ENCODE measurements at places on chromosomes 13 and 19.

DNA sequence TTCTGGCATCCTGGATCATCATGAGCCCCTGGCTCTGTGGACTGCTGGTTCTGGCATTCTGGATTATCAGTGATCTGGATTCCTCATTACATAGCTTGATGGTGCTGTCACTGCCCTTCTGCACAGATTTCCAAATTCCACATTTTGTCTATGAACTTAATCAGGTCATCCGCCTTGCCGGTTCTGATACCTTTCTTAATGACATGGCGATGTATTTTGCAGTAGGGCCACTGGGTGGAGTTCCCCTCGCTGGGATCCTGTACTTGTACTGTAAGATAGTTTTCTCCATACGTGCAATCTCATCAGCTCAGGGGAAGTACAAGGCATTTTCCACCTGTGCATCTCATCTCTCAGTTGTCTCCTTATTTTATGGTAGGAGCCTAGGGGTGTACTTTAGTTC lies 24.4 kb upstream of the OR7C2 start:
- peak; percentile 1 for DNase-seq

DNA sequence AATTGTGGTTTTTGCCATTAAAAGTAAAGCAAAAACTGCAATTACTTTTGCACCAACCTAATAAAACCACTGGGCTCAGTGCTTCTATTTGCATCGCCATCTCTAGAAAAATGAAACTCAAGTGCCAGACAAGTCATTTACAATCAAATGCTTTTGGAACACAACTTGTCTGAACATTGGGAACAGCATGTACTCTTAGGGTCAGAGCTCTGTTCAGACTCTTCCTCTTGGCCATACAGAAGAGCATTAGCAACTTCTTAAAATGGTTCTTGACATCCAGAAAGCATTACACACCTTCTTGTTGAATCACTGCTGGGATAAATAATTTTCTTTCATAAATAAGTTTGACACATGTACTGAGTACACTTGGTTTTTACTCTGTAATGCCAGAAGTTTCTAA lies 272.5 kb downstream of the DCLK1 start:
- no peak for DNase-seq

DNA sequence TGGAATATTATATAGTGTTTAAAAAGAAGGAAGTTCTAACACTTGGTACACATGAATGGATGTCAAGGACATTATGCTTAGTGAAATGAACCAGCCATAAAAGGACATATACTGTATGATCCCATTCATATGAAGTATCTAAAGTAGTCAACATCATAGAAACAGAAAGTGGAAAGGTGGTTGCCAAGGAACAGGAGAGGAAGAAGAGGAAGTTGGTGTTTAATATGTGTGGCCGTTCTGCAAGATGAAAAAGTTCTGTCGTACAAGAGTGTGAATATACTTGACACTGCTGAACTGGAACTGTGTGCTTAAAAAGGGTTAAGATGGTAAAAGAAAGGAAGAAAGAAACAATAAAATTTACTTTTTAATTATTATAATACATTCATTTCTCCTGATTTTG lies 33.1 kb upstream of the C1QTNF9 start:
- no peak for DNase-seq

GRCh38 chr13:87666831-87667230 lies 4.3 kb upstream of the SLITRK5 start:
- DNase-seq, result no peak

GRCh38 chr13:38637576-38637975 lies 49.3 kb upstream of the FREM2 start:
- DNase-seq, result no peak

- DNase-seq, result no peak
Measured at GRCh38 chr13:32737111-32737571, 150.9 kb downstream of the PDS5B start.

DNA sequence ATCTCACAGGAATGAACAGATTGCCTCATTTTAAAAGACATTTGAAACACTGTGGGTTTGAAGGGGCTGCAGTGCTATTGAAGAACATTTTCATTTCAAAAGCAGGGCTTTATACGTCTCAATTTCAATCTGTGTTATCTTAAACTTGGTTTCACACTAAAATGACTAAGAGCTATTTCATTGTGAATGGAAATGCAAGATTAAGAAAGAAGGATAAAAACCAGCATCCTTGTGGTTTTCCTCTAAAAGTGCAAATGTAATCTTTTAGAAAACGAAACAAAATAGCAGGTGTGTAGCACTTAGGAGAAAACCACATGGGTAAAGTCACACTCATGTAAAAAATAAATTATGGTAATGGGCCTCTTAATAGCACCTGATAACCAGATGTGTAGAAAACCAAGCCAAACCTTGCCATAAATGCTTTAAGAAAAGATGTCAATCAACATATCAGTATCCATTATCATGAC lies 397.7 kb downstream of the GPC6 start:
- DNase-seq, result no peak

- DNase-seq, result no peak
Measured at GRCh38 chr13:27353708-27354107, 70.7 kb upstream of the GTF3A start.

- no peak for DNase-seq
Measured at GRCh38 chr19:39317476-39317875, 3.2 kb downstream of the LRFN1 start.

DNA sequence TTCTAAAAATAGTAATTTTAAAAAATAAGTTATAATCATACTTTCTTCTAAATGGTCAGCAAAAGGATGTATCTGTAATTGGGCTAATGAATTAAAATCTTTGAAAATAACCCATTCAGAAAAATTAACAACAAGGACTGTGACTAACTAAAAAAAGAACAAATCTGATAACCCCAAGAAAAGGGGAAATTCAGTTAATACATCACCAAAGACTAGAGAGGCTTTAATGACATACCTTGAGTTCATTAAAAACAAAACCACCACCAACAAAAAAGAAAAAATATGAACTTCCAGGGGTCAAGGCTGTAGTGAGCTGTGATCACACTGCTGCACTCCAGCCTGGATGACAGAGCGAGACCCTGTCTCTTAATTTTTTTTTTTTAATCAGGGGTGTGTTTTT lies 121.8 kb downstream of the TBC1D4 start:
- no peak for DNase-seq

- peak; percentile 17 for DNase-seq
Measured at GRCh38 chr13:46053162-46054012, 841 bp upstream of the ZC3H13 start.

GRCh38 chr13:89076622-89077021 lies 1405.5 kb downstream of the SLITRK5 start:
- DNase-seq, result no peak

DNA sequence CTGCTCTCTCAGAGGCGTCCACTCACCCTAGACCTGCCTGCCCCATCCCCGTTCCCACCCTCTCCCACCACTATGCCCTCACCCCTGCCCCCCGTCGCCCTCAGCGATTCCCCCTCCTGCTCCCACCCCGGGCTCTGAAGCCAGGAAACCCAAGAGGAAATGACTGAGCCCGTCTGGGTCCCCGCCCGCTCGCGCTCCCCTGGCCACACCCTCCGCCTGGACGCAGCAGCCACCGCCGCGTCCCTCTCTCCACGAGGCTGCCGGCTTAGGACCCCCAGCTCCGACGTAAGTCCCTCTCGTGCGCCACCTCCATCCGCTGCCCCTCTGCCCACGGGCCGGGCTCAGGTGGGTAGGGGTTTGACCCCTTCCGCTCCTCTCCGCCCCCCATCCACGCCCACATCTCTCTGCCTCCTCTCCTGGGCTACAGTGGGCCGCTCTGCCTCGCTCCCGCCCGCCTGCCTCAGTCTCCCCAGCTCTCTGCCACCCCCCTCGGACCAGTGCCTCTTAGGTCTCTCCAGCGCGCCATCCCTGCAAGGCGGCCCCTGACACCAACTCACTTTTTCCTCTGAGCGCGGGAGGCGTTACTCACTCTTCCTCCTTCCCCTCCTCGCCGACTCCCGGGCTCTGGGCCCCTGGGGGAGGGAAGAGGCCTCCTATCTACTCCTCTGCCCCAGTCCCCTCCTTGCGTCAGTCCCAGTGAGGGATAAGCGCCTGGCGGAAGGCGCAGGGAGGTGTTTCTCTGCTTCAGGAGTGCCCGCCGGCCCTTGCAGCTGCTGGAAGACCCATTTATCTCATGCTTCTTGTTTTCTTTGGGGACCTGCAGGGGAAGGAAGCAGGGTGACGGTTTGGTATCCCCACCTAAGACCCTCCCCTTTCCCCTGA lies at the start of gene FXYD5:
Gene FXYD5 (plus strand): TSS at position 211 of the 882 bp plus-strand sequence. CDS start 816 bp downstream, outside the sequence.
- no peak for DNase-seq

GRCh38 chr19:37725181-37725580 lies 5.6 kb upstream of the ZNF607 start:
- no peak for DNase-seq

DNA sequence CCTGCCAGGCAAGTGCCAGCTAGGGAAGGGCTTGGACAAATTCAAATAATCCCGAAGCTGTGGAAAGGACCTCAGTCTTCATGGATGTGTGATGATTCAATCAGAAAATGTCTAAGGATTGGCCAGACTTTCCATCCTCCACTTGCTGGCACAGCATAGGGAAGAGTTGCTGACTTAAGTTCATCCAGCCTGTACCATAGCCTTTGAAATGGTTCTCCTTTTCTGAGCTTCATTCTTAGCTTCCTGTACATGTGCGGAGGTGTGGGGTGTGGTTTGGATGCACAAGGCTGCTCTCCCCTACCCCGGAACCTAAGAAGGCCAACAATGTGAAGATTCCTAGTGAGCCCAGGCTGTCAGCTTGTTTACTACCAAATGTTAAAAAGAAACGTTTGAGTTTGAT lies 959 bp upstream of the IGFL3 start:
- no peak for DNase-seq

- DNase-seq, result no peak
Measured at GRCh38 chr19:55270172-55270942, 9.6 kb downstream of the HSPBP1 start.

DNA sequence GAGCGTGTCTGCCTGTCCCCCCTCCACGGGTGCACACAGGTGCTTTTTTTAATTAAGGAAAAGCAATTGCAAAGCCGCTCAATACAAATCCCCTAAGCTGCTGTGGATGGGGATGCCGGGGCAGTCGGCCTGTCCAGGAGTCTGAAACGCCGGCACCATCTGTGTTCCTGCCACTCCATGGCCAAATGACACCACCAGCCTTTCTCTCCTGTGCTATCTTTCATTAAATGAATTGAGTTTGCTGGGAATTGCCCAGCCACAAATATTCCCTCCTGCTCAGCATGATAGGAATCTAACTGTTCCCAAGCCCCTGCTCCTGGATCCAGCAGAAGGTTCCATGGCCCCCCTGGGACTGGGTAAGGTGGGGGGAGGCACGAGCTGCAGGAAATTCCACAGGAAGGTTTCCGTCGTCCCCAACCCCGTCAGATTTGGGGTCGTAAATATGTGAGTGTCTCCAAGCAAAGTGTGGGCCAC lies 139.2 kb downstream of the KDM4B start:
- peak; percentile 49 for DNase-seq

- no peak for DNase-seq
Measured at GRCh38 chr13:70703755-70704154, 595.5 kb upstream of the KLHL1 start.

DNA sequence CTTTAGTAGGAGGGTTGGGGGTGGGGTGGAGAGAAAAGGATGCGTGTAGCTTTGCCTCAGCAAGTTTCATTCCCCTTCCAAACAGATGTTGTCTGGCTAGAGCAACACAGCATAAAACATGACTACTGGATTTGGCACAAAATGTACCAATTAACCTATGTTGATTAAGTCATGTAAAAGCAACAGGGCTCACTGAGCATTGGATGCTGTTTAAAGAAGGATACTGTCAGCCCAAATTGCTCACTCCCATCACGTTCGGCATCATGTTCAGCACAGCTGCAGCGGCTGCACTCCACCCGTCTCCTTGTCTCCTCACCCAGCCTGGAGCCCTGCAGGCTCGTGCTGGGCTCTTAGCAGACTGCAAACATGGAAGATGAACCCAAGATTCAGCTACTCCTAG lies 77.5 kb downstream of the DLEU7 start:
- DNase-seq, result no peak

DNA sequence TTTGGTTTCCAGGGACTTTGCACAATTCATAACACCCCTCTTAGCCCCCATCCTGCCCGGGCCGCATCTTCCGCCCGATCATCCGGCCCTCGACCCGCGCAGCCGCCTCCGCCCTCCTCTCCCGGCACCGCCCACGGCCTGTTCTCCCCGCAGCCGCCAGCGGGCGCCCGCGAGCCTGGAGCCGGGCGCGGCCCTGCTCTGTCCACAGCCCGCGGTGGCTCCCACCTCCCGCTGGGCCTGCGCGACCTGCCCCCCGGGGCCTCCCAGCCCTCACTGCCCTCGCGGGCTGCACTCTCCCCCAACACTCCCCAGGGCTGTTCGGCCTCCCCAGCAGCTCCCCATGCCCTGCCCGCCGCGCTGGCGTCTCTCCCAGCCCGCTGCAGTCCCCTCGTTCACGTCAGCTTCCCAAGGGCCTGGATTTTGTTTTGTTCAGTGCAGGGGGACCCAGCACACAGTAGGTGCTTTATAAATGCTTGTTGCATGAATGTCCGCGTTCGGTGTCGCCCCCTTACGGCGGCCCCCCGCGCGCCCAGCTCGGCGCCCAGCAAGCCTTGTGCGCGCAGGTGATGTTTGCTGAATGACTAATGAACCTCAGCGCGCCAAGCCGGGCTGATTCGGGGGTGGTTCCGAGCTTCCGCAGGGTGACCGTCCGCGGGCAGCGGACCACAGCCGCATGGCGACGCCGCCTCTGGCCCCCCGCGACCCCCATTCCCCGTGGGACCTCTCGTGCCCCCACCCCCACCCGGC lies 4.6 kb upstream of the APC2 start:
- DNase-seq, result peak; percentile 74

DNA sequence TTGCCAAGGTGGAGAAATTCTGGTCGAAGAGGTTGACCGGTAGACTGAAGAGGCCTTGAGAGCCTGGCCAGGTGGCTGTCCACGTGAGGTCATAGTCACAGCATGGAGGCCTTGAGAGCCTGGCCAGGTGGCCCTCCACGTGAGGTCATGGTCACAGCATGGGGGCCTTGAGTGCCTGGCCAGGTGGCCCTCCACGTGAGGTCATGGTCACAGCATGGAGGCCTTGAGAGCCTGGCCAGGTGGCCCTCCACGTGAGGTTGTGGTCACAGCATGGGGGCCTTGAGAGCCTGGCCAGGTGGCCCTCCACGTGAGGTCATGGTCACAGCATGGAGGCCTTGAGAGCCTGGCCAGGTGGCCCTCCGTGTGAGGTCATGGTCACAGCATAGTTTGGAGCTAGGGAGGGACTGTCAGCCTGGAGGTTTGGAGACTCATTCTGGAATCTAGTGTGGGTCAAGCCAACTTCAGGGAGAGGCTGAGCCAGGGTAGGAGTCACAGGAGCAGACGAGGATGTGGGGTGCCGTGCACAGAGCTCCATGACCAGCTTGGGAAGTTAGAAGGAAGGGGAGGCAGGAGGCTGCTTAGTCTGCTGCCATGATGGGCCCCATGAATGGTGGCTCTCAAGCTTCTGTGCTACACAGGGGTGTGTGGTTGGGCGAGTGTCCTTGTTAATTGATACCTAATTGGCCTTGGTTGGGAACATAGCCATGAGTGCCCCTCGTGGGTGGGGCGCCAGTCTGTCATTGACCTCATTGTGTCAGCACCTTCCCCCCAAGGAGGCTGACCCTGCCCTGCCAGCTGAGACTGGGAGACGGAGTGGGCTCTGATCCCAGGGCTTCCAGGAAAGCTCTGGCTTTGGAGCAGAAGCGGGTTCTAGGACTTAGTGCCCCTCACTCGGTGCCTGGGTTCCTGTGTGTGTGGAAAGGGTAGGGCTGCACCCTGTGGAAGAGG lies 4.0 kb downstream of the LENG9 start:
- DNase-seq, result no peak

All from cerebellar cortex (tissue), 1 donor.